Activated CD4-positive, alpha-beta T cell treated with anti-CD3 and anti-CD28 coated beads for 24 hours (primary cell): ENCODE measurements at places on chromosomes 11 and 22.

- DNase-seq: no peak
Measured at GRCh38 chr11:20275987-20276965, 87.2 kb upstream of the HTATIP2 start.

DNA sequence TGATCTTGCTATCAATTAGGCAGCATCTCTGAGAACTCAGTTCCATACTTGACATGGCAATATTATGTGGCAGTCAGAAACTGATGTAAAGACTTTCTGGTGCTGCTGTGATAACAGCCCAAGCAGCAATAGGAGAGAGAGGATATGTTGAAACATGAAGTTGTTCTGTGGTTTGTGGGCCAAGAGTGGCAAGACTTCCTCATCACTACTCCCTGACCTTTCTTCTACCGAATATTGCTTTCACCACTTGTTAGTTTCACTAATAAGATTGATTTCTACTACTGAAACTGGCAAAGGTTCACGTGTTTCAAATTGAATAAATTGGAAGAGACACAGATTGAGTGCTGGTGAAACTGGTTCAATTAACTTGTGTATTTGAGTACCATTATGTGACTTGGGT is 852.6 kb upstream of the RAG2 start:
- DNase-seq: no peak

GRCh38 chr11:121367844-121368225 is 75.3 kb downstream of the SC5D start:
- no peak for DNase-seq

- DNase-seq: no peak
Measured at GRCh38 chr22:38171927-38172831, 9.5 kb downstream of the PLA2G6 start.

- DNase-seq: no peak
Measured at GRCh38 chr11:16011396-16011795, 344.9 kb downstream of the SOX6 start.

- DNase-seq: no peak
Measured at GRCh38 chr11:78072455-78072854, 7.2 kb downstream of the NDUFC2 start.

GRCh38 chr11:30128269-30128932 is 102.4 kb upstream of the FSHB start:
- no peak for DNase-seq

- no peak for DNase-seq
Measured at GRCh38 chr11:27084518-27084917, 43.9 kb downstream of the BBOX1 start.

DNA sequence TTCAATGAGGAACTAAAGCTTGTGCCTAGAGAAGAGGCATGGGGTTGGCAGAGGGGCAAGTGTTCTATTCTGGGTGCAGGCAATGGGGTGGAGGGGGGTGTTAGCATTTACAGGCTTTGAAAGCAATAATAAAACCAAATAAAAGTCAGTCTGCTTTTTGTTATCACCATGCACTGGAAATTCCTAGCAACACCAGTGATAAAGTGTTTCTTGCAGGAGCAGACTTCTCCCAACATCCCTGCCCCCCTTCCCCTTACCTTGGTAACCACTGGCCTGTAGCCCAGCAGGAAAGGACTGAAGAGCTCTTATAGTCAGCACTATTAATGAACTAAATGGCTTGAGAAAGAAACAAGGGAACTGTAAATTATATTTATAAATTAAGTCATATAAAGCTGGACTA is 65.2 kb upstream of the SESN3 start:
- DNase-seq: no peak

DNA sequence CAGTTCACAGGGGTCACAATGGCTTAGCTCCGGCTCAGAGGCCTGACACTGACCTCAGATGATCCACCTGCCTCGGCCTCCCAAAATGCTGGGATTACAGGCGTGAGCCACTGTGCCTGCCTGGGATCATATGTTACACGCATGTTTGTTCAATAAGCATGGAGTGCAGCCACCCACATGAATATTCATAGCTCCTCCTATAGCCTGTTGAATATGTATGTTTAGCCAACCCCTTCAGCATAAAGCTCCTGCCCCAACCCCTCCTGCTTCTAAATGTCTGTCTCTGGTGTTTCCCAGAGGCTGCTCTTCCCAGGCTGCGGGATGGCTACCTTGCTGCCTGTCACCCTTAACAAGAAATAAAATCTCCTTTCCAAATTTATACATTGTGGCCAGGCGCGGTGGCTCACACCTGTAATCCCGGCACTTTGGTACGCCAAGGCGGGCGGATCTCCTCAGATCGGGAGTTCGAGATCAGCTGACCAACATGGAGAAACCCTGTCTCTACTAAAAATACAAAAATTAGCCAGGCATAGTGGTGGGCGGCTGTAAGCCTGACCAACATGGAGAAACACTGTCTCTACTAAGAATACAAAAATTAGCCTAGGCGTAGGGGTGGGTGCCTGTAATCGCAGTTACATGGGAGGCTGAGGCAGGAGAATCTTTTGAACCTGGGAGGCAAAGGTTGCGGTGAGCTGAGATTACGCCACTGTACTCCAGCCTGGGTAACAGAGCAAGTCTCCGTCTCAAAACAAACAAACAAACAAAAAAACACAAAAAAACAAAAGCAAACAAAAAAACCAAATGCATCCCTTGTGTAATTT is 1.1 kb upstream of the APOBEC3F start:
- no peak for DNase-seq

- no peak for DNase-seq
Measured at GRCh38 chr11:95153857-95154246, 64.2 kb downstream of the ENDOD1 start.

- no peak for DNase-seq
Measured at GRCh38 chr22:20027966-20028854, 7.3 kb downstream of the TANGO2 start.

- no peak for DNase-seq
Measured at GRCh38 chr11:31437742-31438435, 68.2 kb downstream of the DNAJC24 start.

- no peak for DNase-seq
Measured at GRCh38 chr22:33757041-33757801, 163.1 kb downstream of the LARGE1 start.

GRCh38 chr11:69423611-69424385 is 57.7 kb upstream of the LINC01488 start:
- DNase-seq: no peak

- DNase-seq: no peak
Measured at GRCh38 chr22:35393116-35394010, 6.6 kb upstream of the MCM5 start.

DNA sequence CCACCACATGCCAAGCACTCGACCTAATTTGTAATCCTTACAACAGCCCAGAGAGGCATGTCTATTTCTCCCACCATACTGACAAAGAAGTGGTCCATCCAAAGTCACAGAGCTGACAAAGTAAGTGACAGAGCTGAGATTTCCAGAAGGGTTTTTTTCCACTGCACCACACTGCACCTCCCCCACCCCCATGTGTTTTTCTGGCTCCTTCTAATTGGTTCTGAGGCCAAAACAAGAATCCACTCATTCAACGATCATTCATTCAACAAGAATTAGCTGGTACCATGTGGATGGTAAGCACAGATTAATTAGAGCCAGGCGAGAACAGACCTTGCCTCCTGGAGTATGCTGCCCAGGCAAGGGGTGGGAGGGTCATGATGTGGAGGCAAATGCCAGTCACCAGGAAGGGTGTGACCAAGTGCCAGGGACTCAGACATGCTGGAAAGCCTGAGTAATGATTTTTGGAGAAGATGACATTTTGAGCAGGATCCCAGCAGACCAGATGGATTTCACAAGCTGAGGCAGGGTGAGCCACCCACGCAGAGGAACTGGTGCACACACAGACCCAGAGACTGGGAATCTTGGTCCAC is 14.9 kb upstream of the PRG2 start:
- DNase-seq: no peak

DNA sequence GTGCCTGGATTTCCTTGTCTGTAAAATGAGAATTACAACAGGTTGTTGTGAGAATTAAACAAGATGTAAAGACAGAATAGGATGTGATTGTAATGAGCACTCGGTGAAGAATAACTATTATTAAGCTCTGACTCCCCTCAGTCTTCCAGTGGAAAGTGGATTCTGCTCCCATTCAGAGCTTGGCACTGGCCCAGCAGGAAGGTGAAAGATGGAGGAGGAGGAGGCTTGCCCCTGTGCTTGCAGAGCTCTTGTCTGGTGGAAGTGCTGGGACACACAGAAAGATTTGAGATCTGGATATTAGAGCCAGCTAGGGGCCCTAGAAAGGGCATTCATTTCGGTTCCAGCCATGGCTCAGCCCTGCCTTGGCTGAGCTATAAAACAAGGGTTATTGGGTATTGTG is 28.2 kb downstream of the PHLDB1 start:
- DNase-seq: no peak

DNA sequence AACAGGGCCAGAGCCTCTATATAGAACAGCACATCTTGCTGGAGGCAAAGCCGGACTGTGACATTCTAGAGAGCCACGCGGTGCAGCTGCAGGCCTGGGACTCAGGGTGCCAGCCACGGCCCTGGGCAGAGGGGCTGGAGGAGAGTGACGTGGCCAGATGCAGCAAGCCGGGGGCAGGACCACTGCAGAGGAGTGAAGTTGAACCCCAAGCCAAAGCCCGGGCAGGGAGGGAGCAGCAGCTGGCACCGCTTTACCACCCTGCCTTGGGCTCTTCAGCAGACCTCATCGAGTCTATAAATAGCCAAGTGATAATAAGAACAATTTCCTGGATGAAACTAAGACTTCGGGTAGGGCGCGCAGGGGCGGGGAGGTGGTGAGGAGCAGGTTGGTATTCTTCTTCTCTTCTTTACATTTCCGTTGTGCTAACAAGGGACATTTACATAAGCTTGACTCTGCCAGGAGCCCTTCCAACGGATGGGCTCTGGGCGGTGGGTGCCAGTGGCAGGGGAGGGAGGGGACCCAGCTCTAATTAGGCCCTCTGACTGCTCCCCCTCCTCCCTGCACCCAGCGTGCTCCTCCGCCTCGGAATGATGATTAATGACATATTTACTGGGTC is 110.2 kb downstream of the ST3GAL4 start:
- DNase-seq: no peak

DNA sequence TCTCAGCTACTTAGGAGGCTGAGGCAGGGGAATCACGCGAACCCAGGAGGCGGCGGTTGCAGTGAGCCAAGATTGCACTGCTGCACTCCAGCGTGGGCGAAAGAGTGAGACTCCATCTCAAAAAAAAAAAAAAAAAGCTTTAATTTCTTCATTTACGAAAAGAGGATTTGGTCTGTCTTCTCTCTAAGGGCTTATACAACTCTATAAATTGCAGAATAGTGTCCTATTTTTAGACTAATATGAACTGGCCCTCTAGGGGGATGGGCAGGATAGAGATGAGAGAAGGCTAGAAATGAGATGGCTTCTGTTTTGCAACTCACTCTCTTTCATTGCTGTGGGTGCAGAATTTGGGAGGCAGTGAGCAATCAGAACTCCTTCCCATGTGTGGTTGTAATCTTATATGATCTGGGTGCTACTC is 11.3 kb downstream of the MAML2 start:
- DNase-seq: no peak

- no peak for DNase-seq
Measured at GRCh38 chr11:93756748-93757147, 15.3 kb downstream of the C11orf54 start.

- no peak for DNase-seq
Measured at GRCh38 chr11:102709201-102709945, 3.8 kb upstream of the MMP27 start.

DNA sequence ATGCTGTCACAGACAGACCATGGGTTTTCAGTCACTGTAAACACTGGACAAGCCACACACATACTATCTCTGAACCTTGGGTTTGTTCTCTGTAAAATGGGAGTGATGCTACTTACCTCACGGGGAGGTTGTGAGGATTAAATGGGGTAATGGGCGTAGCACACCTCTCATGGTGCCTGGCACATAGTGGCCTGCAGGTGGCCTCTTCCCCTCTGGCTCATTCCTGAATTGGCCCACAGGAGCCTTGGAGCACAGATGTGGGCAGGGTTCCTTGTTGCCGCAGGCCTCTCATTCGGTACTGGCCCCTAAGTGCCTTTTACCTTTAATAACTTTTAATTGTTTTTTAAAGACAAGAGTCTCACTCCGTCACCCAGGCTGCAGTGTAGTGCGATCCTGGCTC is 11.7 kb downstream of the MICAL2 start:
- no peak for DNase-seq

DNA sequence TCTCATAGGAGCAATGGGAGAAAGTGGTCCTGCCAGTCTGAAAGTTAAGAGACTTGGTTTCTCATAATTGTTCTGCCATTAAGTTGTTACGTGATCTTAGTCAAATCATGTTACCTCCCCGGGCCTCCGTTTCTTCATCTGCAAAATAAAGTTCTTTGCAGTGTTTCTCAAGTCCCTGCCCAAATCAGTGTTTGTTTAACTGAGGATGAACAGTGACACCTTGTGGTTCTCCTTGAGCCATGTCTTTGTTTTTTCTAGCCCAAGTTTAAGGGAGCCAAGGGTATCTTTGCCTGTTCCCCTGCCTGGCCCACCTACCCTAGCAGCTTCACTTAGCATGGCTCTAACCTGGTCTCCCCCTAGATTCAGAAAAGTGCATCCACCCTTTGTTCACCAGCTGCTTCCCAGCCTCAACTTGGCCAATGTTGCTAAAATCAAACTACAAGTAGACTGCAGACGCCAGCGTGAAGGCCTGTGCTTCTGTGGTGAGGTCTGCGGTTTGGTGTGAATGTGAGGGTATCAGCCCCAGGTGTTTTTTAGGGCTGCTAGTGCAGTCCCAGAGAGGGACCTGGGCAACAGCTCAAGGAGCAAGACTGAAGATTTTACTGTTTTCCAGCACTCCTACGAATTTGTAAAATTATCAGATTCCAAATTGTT is 35.5 kb downstream of the FZD4 start:
- no peak for DNase-seq

DNA sequence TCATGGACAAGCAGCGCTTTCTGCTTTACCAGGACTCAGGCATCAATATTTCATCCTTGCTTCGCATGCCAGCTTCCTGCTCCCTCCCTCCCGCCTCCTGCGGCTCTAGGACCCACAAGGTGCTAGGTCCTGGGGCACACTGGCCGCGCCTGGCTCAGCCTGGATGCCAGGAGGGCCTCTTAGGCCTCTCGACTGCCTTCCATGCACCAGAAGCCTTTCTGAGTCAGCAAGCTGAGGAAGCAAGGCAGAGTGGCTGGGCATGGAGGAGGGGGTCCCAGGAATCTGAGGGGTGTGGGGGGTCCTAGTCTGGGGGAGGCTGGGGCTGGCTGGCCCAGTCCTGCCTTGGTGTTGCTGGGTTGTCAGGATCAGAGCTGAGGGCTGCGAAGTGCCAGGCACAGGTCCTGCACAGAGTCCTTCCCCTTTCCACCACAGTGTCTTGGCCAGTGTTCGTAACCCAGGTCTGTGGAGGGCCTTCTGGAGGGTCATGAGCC is 61.0 kb upstream of the THY1 start:
- no peak for DNase-seq

GRCh38 chr22:46060292-46061123 is 83.5 kb upstream of the WNT7B start:
- DNase-seq: no peak

GRCh38 chr11:71397331-71397860 is 50.8 kb downstream of the DHCR7 start:
- DNase-seq: no peak

DNA sequence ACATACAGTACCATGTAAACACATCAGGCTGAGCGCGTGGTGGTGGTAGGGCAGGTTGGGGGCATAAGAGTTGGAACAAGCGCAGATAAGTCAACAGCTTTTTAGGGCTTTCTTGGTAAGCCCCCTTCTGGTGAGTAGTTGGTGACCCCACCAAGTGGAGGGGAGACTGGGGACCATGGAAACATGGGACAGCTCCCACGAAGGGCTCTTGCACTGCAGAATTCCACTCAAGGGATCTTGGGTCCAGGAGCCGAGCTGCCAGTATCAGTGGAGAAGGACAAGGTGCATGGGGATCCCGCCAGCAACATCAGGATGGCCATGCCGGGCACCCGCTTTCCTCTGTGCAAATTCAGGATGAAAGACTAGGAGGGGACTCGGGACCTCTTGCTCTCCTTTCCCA is 6.2 kb upstream of the APOA1 start:
- DNase-seq: no peak
